ENCODE measurements at places on chromosomes 3 and 15.

- no peak for DNase-seq
These were observed 22.4 kb upstream of the ADAMTSL3 start for GRCh38 chr15:83631534-83631933.

DNA sequence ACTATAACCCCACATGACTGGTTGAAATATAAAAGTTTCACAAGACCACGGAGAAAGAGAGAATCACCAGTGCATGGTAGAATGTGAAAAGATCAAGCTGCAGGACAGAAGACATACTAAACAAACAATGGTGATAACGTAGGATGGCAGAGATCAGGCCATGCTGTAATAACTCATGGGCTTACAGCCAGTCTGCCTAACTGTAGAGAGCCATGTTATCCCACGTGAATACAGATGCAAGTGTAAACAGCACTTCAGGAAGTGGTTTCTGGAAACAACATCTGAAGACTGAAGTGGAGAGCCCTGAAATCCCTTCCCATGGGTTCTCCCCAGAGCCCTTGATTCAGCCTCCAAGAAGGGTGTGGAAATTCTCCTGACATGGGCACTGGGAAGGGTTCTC, 103.2 kb upstream of the SLCO2A1 start:
- no peak for DNase-seq

DNA sequence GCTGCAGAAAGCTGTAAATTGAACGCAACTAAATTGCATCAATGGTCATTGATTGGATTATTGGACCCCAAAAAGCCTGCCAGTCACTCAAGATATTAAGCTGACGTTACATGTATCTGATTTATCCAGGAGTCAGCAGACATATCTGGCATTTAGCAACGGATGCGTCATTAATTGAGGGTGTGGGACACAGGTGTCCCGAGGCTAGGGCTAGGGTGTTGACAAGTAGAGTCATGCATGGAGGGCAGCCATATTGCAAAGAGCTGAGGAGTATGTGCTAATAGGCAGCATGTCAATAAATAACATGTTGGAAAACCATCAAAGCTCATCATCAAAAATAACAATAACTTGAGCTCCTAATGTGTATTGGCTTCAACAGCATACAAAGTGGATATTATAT, 234.5 kb upstream of the GOLGA6L4 start:
- DNase-seq, result no peak

DNA sequence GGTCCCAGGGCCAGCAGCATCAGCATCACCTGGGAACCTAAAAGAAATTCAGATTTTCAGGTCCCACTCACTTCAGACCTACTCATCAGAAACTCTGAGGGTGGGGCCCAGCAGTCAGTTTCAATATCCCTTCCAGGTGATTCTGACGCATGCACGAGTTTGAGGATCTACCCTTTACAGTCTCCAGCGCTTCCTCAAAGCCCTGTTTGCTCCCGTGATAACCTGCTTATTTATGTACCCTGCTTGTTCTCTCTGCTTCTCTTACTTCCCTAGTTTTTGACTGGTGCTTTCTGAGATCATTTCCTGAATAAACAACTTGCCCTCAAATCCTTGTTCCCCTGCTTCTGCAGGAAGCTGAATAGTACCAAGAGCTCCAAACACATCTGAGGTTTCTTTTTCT, 245.3 kb downstream of the ZNF621 start:
- no peak for DNase-seq

DNA sequence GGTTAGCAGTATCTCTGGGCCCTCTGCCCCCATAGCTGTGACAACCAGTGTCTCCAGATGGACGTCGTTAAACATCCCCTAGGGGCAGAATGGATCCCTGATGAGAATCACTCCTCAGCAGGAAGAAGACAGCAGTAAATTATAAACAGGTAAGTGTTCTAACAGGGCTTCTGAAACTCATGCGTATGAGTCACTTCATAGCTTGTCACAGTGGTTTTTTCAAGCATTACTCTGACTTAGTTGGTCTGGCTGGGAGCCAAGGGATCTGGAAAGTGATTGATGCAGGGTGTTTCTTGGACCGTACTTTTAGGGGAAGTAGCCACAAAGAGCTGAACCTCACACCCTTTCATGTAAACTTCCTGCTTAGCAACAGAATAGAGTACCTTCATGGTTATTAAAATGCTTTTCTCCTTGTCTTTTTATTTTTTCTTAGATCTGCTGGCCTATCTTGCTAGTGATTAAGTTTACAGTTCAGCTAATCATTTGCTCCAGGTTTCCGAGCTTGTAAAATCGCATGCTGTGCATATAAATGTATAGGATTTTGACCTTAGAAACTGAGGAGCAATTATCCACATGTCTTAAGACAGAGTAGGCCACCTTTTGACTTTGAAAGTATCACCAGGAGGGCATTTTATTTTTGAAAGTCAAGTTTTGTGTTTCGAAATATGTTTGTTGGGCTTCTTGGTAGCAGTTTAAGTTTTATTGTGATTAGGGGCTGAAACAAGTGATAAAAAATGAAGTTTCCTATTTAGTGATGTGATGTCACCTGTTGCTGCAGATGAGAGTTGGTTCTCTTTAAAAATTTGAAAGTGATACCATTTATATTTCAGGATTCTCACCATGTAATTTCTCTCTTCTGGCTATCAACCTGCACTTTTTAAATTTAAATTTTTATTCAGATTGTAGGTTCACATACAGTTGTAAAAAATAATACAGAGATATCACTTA, 333.9 kb downstream of the PTPRG start:
- DNase-seq, result no peak

Measured in cortex of kidney (tissue), 1 donor.